Naive B cell (primary cell): ENCODE measurements at places on chromosomes 5 and 9. TPM values are rescaled to one million over a fixed set of nuclear protein-coding genes. Genes with fewer than 3 reads are reported as not detected.

IL5 gene
- polyA plus RNA-seq = not detected

NR5A1 gene
- not detected for polyA plus RNA-seq

SPINK6 gene
- polyA plus RNA-seq = not detected

PCDHB2 gene
- not detected for polyA plus RNA-seq

HMMR gene
- polyA plus RNA-seq = 0.39 TPM
